ENCODE measurements at places on chromosomes 6 and 20.

DNA sequence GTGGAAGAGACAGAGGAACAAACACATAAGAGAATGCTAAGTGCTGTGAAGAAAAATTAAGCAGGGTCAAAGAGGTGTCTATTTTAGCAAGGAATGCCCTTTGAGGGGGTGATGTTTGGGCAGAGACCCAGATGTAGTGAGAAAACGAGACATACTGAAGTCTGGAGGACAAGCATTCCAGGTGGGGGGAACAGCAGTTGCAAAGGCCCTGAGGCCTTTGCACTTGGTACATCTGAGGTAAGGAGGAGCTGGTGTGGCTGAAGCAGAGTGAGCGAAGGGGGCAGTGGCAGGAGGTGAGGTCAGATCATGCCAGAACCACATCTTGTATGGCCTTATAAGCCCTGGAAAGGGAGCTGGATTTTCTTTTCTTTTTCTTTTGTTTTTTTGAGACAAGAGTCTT, 6.2 kb upstream of the GDF5 start:
- no peak for DNase-seq

DNA sequence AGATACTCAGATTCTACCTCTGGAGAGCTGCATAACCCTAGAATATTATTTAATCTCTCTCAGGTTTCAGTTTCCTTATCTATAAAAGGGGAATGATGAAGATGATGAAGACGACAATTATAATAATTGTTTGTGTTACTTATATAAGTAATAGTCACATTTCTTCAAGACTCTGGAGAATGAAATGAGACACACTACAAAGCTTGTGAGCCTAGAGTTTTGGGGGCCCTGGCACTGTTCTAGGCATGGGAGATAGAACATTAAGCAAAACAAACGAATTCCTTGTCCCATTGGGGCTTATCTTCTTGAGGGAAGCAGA, 5.4 kb upstream of the ZNF217 start:
- DNase-seq, result no peak

DNA sequence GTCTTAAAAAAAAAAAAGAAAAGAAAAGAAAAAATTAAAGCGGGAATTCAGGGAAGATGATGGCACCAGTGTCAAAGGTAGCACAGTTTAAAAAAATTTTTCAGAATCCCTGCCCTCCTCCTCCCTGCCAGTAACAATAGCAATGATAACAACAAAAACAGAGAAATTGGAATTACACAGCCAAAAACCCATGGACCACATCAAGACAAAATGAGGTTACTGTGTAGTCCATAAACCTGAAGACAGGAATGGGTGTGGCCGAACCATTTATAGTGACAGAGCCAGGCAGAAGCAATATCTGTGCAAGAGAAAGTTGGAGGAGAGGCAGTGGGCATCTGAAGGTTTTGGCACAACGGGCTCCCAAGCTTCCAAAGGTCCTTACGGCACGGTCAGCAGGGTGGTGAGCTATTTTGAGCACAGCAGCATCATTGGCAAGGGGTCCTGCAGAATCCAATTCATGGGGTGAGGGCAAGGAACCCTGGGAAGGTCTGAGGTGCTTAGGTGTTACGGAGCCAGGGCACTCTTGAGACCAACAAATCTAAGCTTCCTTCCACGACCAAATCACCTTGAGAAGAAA, 202.3 kb downstream of the GMPR start:
- no peak for DNase-seq

DNA sequence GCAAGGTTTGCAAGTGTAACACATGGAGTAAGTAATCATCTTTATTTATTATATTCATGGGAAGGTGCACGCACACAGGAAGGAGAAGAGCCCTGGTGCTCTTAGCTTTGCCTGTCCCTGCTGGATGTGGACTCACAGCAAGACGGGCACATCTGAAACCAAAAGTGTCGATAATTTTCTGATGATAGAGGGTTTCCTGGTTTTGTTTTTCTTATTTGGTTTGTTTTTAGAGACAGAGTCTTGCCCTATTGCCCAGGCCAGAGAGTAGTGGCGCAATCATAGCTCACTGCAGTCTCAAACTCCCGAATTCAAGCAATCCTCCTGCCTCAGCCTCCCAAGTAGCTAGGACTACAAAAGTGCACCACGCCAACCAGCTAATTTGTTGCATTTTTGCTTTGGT, 7.8 kb upstream of the KHDC1L start:
- no peak for DNase-seq

DNA sequence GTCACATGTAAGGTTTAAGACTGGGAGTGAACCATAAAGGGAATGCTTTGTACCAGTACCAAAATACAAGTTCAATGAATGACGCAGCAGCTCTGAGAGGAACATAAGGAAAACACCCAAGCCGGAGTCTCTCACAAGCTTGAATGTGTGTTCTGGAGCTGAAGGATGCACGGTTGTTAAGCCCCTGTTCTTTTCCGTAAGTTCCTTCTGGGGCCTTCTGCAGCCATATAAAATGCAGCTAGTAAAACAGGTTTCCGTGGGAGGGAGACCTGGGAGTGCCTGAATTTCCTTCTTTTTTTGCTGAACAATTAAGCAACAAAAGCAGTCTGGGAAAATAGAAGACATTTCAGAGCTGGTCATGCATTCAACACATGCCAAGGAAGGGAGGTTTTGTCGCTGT, 73.2 kb upstream of the JAG1 start:
- DNase-seq, result no peak
